ENCODE measurements at places on chromosomes 6 and 20.
A peak's percentile ranks its signal among the peaks of the same experiment; 100 is the strongest.

GRCh38 chr6:158010591-158011477 lies 29.2 kb downstream of the SYNJ2 start:
- DNase-seq = no peak

DNA sequence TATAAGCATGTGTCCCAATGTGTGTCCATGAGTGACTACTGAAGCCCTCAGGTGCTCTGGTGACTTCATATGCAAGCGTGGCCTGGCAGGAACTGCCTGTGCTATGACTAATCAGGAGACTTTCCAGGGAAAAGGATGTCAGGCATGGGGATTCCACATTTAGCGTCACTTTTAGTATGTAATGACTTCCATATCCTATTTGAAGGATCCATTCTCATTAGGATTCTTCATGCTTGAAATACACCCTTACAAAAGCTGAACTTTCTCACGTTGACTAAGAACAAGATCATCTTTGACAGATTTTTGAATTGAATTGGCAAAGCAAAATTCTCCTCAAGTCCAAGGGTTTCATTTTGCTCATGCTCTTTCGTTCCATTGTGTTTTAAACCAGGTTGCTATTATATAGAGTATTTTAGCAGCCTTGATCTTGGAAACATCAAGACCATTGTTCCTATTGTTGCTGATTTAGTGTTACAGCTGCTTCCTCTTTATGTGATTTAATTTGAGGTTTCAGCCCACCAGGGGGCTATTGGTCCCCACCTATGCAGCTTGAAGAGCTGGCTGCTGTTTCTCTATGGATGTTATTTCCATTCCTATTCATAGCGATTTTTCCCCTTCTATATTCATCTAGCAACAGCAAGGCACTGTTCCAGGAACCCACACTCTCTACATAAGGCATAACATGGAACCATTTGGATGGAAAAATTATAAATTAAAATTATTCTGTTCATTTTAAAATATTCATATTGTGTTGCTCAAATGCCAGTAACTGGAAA lies 418.6 kb downstream of the CDKAL1 start:
- DNase-seq = no peak

- no peak for DNase-seq
Measured at GRCh38 chr6:136739501-136739900, 52.8 kb downstream of the MAP3K5 start.

DNA sequence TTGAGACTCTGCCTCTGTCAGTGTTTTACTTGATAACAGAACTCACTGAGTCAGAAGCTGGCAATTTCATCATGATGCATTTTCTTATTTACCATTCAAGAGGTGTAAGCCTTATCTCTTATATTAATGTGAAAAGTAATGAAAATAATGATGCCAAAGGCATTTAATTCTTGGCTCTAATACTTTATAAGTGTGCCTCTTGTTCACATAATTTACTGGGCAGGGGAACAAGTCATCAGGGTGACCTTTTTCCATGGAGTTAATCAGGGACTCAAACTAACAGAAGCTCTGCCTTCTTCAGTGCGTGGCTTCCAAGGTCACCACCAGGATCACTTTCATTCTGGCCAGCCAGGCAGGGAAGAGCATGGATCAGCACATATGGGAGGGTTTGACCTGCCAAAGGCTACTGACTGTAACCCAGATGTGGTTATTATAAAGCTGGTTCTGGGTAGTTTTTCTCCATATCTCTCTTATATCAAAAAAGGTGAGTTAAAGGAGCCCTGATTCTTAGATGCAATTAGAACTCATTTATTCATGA lies 5.2 kb upstream of the PLCB1 start:
- DNase-seq = no peak

DNA sequence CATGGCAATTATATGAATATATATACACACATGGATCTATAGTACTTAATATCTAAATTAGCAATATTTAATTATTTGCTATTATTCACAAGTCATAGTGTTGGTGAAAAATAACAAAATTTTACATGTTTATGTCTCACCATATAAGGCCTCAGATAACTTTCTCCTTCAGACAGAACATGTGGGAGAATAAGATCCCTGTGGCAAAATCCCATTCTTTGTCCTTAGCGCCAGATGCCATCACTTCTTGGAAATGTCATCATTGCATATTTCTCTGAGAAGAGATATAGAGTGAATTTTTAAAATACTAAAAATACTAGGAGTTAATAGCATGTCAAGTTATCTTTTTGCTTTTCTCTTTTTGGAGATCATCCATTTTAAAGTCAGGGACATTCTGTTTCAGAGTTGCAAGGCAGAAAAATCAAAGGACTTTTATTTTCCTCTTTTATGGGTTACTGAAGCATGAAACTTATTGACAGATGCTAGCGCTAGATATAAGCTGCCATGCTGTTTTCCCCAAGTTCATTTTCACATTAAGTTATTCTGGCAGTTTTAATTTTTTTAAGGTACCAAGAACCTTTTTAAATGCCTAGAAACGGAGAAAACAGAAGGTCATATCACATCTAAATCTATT lies 30.4 kb upstream of the STXBP5 start:
- DNase-seq = no peak

GRCh38 chr6:117317261-117317660 lies 51.9 kb downstream of the VGLL2 start:
- DNase-seq = no peak

GRCh38 chr20:33674294-33675135 lies at the start of gene NECAB3:
Gene NECAB3 (minus strand): TSS chr20:33674428. CDS start chr20:33674352, 76 bp downstream.
- DNase-seq = peak; percentile 52

GRCh38 chr6:19691465-19692167 lies 145.6 kb upstream of the ID4 start:
- no peak for DNase-seq

GRCh38 chr6:116218172-116218633 lies 35.7 kb downstream of the TSPYL4 start:
- no peak for DNase-seq

GRCh38 chr6:161274488-161274858 lies 612 bp upstream of the AGPAT4 start:
- no peak for DNase-seq

DNA sequence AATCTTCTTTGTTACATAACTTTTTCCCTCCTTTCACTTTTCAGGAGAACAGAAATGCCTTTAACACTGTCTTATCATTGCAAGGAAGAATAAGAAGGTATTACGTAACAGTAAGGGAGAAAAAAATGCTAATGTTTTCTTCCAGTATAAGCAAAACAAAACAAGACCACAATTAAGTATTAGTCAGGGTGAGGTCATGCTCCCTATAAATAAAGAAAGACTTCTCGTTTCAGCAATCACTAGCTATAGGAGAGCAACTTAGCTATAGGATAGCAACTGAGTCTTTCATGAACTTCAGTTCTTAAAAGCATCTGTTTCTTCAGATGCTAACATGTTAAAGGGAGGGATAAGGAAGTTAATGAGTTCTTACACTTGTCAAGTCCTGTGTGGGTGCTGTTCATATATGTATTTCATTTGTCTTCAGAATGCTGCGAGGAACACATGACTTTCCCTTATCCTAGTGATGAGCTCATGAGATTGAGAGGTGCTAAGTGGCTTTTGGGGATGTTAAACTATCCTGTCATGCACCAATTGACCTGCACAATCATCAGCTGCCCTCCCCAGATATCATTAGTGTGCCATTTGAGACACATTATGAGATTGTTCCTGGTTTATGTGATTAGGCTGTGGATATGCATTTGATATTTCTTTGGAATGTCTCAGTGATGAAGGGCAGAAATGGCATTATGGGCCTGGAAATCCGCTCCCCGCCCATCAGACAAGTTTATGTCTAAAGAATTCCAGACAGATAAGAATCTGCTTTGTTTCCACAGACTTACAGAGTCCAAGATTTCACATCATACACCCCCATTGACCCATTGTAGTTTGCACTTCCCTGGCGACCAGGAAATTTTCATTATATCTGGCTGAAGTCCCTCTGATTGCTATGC lies 37.5 kb downstream of the LAMA4 start:
- no peak for DNase-seq

- DNase-seq = no peak
Measured at GRCh38 chr6:18562726-18563125, 175.6 kb downstream of the RNF144B start.

GRCh38 chr20:35286077-35286898 lies 1.7 kb upstream of the EIF6 start:
- DNase-seq = no peak

DNA sequence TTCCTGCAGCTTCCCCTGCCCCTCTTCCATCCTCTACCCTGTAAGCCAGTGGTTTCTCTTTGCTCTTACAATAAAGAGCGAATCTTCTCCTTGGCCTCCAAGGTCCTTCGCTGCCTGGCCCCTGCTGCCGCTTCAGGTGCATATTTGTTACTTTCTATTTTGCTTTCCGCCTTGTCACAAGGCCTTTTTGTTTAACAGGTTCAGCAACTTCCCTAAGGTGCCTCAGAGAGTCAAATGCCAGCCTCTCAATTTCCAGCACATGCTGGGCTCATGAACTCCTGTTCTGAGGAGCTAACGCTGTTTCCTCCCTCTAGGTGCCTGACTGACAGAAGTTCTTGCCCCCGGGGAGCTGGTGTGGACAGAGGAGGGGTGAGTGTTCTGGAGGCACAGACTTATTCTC lies 42.4 kb upstream of the EPB41L1 start:
- no peak for DNase-seq

DNA sequence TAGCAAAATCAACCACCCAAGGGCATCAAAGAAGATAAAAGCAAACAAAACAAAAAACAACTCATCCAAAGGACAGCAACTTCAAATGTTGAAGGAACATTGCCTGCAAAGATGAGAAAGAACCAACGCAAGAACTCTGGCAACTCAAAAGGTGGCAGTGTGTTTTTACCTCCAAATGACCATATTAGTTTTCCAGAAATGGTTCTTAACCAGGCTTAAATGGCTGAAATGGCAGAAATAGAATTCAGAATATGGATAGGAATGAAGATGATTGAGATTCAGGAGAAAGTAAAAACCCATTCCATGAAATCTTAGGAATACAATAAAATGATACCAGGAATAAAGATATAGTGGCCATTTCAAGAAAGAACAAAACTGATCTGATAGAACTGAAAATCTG lies 9.8 kb upstream of the PI3 start:
- DNase-seq = no peak

GRCh38 chr6:110693994-110694393 lies 121.3 kb downstream of the CDK19 start:
- no peak for DNase-seq

GRCh38 chr6:119742188-119742803 lies 392.7 kb upstream of the MAN1A1 start:
- DNase-seq = peak; percentile 19

GRCh38 chr6:318243-318890 lies 26.1 kb downstream of the DUSP22 start:
- DNase-seq = no peak

- DNase-seq = no peak
Measured at GRCh38 chr6:138569970-138570724, 70.9 kb upstream of the NHSL1 start.

DNA sequence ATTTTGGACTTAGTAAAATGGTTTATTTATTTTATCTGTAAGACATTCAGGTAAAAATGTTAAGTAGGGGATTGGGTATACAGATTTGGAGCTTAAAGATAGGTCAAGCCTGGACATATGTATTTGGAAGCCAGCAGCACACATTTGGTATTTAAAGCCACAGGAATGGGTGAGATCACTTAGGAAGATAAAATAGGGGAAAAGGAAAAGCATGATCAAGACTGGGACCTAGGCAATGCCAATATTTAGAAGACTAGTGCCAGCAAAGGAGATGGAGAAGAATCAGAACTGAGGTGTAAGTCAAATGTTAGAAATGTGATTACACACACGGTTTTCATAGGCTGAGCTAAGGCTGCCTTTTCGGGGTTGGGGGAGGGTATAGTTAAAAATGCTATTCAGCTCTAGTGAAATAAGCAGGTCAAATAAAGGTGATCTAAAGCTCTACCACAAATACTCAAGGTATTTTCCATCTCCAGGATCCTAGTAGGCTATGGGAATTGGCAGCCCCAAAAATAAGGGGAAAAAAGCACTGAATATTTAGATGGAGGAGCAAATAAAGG lies 20.6 kb downstream of the SLC2A12 start:
- DNase-seq = no peak

- no peak for DNase-seq
Measured at GRCh38 chr6:6709106-6709505, 120.6 kb downstream of the LY86 start.

DNA sequence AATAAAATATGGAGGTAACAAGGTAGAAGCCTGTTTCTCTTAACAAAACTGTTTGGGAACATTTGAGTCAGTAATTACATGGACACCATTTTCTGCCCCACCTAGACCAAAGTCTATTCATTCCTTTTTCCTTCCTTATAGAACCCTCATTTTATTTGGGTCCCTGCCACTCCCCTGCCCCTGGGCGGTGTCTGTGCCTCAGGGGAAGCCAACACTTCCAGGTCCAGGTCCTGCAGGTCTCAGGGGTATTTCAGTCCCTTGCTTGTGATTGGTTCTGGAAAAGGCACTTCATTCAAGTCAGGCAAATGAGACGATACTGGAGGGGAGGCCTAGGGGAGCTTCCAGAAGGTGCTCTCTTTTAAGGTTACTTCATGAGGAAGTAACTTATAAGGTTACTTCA lies 42.3 kb downstream of the SLC35D3 start:
- DNase-seq = no peak

GRCh38 chr6:1603708-1604107 lies 6.0 kb upstream of the FOXC1 start:
- no peak for DNase-seq

GRCh38 chr6:75381877-75382633 lies 97.5 kb upstream of the TMEM30A start:
- no peak for DNase-seq

DNA sequence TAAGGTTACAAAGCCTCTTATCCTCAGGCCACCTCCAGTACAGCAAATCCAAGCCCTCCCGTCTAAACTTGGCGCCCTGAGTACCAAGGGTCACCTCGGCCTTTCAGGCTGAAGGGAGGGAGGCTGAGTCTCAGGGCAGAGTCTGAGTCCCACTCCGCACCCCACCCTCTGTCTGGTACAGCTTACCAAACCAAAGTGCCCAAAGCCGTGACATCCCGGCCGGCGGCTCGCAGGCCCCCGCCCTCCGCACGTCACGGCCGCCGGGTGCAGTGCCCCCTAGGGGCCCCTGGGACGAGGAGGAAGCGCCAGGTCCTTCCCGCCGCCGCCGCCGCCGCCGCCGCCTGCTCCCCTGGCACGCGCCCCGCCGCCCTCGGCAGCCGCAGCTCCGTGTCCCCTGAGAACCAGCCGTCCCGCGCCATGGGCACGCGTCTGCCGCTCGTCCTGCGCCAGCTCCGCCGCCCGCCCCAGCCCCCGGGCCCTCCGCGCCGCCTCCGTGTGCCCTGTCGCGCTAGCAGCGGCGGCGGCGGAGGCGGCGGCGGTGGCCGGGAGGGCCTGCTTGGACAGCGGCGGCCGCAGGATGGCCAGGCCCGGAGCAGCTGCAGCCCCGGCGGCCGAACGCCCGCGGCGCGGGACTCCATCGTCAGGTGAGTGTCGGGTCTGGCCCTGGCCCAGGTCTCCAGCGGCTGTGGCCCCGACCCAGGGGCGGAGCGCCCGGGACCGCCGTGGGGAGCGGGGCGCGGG lies at the start of gene MTHFD1L:
Gene MTHFD1L (plus strand): TSS at position 297 of the 741 bp plus-strand sequence. CDS start 121 bp downstream, at position 418.
- DNase-seq = peak; percentile 71

GRCh38 chr6:159984268-159984786 lies 15.4 kb downstream of the IGF2R start:
- DNase-seq = no peak

GRCh38 chr6:38137608-38138265 lies 318.2 kb downstream of the ZFAND3 start:
- DNase-seq = no peak

GRCh38 chr6:4185419-4185818 lies 50.0 kb upstream of the ECI2 start:
- DNase-seq = peak; percentile 3

GRCh38 chr6:22600059-22600458 lies 30.7 kb downstream of the HDGFL1 start:
- no peak for DNase-seq

GRCh38 chr6:147643341-147644200 lies 135.1 kb downstream of the SAMD5 start:
- no peak for DNase-seq

GRCh38 chr6:112154711-112155110 lies 67.3 kb downstream of the FAM229B start:
- DNase-seq = no peak

Measured in activated T-helper 9 cell treated with anti-CD3 and anti-CD28 coated beads, Interleukin-2, amount 50 U/mL, for 16 hours (primary cell).